Astrocyte of the spinal cord (primary cell): ENCODE measurements at places on chromosomes 16 and 17.

GRCh38 chr17:27086526-27086925 lies 207.4 kb upstream of the WSB1 start:
- no peak for DNase-seq

DNA sequence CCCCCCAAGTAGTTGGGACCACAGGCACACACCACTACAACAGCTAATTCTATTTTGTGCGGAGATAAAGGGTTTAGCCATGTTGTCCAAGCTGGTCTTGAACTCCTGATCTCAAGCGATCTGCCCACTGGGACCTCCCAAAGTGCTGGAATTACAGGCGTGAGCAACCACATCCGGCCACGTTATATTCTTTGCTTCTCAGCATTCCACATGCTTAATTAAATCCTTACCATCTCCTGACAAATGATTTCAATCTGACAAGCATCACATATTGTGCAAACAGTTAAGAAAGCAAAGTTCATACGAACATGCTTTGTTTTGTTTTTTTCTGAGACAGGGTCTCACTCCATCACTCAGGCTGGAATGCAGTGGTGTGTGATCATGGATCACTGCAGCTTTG lies 18.2 kb downstream of the HIGD1B start:
- DNase-seq, result no peak

GRCh38 chr16:24935336-24935735 lies 79.8 kb downstream of the ARHGAP17 start:
- DNase-seq, result no peak

DNA sequence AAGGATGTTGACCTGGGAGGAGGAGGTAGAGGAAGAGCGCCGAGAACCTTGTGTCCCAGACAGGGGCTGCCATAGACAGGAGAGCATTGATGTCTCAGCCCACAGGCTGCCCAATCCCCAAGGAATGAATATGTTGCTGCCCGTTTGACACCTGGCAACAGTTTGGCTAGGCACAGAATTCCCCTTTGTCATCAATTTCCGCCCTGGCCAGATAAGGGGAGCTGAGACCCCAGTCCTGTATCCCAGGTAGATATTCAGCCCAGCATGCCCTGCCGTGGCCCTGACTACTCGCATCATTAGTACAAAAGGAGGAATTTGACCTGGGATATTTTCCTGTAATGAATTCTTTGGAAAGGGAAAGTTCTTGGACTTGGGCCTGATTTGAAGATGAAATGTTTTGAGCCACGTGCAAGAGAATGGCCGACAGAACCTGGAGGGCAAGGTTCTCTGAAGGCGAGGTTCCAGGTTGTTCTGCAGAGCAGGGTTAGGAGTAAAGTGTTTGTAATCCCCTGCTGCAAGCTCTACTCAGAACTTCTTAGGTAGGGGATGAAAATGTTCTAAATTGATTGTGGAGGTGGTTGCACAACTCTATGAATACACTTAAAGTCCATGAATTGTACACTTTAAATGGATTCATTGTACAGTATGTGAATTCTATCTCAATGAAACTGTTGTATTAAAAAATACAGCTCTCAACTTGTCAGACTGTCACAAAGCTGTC lies 108.8 kb downstream of the SOCS1 start:
- no peak for DNase-seq

- no peak for DNase-seq
Measured at GRCh38 chr16:55222486-55222885, 101.5 kb upstream of the IRX6 start.

DNA sequence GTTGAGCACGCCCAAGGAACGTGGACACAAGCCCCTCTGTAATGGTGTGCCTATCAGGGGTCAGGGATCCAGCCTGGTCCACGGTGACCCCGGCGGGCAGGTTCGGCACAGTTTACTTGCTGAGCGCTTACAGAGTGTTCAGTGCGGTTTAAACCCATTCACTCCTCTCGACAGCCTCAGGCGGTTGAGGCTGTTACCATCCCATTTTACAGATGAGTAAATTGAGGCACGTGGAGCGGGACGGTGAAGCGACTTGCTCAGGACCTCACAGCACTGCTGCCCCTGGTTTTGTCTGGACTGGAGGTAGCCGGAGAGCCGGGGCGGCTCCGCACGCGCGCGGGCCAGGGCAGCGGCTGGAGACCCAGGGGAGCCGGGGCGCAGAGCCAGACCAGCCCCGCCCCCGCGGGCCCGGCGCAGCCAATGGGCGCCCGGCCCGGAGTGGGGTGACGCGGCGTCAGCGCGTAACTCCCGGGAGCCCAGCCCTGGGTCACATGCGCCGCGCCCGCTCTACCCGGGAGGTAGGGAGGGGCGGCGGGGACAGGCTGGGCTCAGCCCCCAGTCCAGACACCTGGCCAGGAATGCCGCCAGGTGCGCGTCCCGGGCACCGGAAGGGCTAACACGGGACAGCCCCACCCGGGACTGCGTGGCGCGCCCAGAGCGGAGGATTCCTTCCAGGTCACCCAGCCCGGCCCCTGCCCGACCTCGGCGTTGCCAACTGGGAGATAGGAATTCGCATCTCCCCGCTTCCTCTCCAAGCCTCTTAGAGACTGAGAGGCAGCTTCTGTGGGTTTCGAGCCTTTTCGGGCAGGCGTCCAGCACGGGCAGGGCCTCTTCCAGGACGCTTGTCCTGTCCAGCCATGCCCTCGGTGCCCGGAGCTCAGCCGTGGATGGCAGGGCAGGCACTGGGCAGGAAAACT lies 3.3 kb upstream of the SREBF1 start:
- DNase-seq, result peak; percentile 88

GRCh38 chr17:74431568-74432423 lies at the start of gene GPRC5C:
Gene GPRC5C, plus strand, starts transcription at chr17:74432088. Its CDS starts 7,689 bp downstream, at chr17:74439777.
- DNase-seq, result no peak

DNA sequence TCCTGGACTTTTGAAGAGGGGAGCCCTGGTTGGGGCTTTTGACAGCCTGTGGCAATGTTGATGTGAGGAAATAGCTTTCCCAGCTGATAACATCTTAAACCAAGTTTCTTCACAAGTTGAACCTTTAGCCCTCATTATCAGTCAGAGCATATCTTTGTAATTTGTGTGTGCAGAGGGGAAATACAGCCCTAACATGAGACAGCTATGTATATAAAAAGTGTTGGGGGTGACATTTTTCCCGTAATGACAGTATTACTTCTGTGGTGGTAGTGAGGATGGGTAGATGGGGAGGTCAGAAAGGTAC lies 221.1 kb downstream of the FTO start:
- no peak for DNase-seq

GRCh38 chr17:41434415-41434814 lies 6.4 kb downstream of the KRT38 start:
- no peak for DNase-seq

DNA sequence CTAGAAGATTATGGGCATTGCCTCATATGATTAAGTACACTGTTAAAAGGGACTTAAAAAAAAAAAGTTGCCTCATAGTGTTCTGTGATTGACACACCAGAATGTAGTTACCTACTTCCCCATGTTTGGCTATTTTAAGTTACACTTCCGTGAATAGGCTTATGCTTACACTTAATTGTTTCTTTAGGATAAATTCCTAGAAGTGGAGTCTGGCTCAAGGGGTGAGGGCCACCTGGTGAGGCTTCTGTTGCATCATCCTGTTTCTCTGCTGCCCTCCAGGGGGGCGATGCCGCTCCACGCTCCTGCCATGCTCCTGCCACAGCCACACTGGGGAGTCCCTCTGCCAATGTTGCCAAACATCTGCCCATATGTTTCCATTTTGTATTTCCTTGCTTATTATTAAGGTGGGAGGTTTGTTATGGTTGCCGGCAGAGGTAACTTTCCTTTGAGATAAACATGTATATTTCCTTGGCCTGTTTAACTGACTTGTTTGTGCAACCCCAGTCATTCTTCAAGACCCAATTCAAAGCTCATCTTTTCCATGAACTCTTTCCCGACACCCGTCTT lies 73.1 kb downstream of the KSR1 start:
- peak; percentile 62 for DNase-seq

GRCh38 chr17:79655672-79656290 lies 44.9 kb upstream of the RBFOX3 start:
- DNase-seq, result no peak

DNA sequence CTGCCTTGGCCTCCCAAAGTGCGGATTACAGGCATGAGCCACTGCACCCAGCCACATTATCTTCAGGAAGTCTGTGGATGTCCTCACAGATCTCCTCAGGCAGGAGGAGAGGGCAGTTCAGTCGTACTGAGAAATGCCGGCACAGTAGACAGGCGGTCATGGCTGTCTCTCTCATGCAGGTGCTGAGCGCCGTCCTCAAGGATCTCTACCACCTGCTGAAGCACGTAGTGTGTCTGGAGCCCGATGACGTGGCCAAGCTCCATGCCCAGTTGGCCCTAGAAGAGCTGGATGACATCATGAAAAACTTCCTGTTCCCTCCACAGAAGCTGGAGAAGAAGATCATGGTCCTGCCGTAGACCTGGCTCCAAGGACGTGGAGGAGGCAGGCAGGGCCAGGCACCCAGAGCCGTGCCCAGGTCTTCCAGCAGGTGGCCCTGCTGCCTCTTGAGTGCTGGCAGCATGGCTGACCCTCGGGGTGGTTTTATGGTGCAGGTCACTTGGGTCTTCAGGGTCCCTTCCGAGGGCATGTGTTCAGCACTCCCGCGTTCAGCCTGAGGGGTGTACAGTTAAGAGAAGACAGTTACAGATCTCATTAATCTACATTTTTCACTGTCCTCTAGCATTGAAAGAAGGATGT lies 22.0 kb upstream of the HAS3 start:
- no peak for DNase-seq

- no peak for DNase-seq
Measured at GRCh38 chr16:3028716-3029319, 5.0 kb downstream of the THOC6 start.

GRCh38 chr16:88772871-88773811 lies 11.9 kb downstream of the PIEZO1 start:
- DNase-seq, result peak; percentile 90

DNA sequence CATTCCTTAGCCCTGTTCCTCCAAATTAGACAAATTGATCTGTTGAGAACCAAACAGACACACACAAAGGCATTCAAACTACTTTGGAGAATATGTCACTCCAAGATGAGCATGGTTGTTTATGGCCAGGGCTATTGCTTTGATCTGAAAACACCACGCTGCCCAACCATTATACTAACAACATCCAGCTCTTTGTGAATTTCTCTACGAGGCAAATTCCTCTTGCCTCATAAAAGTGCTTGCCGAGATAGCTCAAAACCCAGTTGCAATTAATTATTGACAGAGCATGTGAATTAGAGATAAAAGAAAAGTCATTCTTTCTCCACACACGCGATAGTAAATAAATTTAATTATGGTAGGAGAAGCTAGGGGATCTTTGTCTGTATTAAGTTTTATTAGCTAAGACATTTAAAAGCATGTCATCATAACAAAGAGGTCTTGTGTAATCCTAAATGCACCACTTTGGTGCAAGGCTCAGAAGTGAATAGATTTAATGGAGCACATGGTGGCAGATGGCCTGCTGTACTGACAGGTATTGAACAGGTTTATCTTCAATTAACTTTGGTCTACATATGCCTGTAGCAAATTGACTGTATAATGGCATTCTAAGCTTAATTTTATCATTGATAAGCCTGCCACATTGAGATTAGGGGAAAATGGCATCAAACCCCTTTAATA lies 441.8 kb downstream of the HS3ST4 start:
- no peak for DNase-seq

DNA sequence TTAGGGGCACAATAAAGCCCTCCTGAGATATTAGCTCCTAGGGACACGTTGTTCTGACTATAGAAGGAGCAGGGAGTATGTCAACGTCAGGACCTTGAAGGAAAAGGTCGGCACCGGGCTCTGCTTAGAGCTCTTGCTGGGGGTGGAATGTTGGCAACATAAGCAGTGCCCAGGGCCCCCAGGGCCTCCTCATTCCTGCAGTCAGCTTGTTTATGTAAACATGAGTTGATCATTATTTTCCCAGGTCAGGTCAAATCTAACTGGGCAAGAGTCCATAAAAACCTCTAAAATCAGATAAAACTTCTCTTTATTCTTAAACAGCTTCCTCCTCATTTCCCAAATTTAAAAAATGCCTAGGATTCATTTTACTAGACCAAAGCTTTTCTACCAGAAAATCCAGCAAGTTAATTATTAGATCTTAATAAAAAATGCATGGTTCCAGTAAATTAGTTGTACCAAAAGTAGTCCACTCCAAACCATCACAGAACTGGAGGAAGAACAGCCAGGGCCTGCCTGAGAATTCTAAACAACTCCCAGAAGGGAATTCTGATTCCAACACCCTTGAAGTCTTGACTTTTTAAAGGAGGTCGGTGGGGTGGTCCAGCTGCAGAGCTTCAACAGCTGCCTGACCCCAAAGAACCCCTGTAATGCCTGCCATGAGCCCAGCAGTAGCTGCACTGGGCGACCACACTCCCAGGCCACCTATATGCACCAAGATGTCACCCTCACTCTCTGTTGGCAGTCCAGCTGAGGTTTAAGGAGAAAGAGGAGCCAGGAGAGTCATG lies 54.3 kb downstream of the AMFR start:
- peak; percentile 25 for DNase-seq

- no peak for DNase-seq
Measured at GRCh38 chr16:29663016-29663806, at the start of gene SPN. Gene SPN, plus strand, starts transcription at chr16:29663247. Its CDS starts 482 bp downstream, at chr16:29663729.

DNA sequence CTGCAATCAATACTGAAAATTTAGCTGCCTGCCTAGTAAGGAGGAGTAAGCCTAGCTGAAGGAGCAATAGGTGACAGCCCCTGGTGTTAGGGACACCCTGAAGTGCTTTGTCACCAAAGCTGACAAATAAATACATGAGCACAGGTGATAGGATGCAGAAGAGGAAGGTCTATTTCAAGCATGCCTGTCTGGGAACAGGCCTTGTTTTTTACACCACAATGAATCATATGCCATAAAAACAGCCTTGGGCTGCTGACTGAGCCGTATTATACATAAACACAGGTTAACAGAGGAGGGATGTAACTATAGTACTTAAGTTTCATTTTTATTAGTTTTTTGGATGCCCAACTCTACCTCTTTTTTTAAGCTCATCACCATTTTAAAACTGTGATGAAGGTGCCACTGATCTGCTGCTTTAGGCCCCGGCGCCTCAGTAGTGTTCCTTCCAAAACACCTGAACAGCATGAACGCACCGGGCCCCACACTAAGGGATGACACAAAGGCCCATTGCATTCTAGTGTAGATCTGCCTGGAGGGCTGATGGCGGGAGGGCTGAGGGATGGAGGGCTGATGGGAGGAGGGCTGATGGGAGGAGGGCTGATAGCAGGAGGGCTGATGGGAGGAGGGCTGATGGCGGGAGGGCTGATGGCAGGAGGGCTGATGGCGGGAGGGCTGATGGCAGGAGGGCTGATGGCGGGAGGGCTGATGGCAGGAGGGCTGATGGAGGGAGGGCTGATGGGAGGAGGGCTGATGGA lies 150.3 kb downstream of the AATF start:
- DNase-seq, result peak; percentile 17

- no peak for DNase-seq
Measured at GRCh38 chr17:83067071-83067717, 12.2 kb upstream of the METRNL start.
